NCI-H2081 treated with DMSO at 0.1 percent for 48 hours (cell line): ENCODE measurements at places on chromosomes 3 and 15.

DNA sequence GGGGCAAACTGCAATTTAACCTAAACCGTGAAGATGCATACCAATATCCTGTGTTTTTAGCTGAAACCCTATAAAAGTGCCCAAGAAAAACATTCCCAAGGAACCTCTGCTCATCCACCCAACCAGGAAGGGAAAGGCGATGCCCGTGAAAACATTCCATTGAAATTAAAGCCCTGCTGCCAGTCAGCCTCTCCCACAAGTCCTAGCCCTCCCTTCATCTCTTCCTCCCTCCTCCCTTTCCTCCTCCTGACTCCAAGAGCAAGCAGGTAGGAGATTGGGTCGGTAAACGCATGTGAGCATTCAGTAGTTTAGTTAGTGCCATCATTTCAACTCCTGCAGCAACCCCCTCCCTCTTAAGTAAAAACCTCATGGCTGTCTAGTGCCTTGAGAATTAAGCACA is 27.7 kb downstream of the HES1 start:
- no peak for DNase-seq

DNA sequence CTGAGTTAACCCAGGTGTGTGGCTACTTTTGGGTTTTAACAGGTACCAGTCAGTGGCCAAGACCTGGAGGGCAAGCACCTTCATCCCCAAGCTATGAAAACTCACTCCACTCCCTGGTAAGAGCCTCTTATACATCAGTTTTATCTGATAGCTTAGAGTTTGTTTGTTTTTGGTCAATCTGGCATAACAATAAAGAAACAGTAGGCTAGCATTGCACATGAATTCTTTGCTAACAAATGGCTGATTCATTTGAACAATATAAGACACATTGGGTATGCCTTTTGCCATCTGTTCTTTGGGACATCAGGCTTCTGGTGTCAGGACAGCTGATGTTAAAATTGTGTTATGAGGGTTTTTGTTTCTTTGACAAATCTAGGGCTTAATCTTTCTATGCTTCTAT is 125.0 kb upstream of the CGNL1 start:
- no peak for DNase-seq

- DNase-seq = no peak
These were observed 982 bp downstream of the TAGLN3 start for GRCh38 chr3:111999484-112000324.

GRCh38 chr3:12978682-12979081 is 94.5 kb downstream of the IQSEC1 start:
- no peak for DNase-seq

- no peak for DNase-seq
These were observed 80.1 kb upstream of the ARHGEF3 start for GRCh38 chr3:56881841-56882240.

- no peak for DNase-seq
These were observed 8.5 kb downstream of the BFSP2 start for GRCh38 chr3:133408366-133408765.

- DNase-seq = no peak
These were observed 38.9 kb downstream of the TFG start for GRCh38 chr3:100748220-100748619.

- DNase-seq = no peak
These were observed 255.9 kb downstream of the XXYLT1 start for GRCh38 chr3:195015021-195015420.

DNA sequence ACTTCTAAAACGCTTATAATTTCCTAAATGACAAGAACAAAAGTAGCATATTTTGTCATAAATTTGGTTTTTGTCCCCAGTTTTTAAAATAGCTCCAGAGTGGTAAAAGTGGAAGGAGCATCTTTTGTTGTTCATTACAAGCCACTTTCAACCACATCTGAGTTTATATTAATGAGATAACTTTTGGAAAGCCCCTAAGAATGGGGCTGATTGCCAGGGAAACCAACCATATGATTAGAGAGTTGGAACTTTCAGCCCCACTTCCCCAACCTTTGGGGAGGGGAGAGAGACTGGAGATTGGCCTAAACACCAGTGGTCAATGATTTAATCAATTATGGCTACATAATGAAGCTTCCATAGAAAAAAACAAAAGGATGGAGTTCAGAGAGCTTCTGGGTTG is 57.4 kb downstream of the CPA3 start:
- no peak for DNase-seq

GRCh38 chr3:106850437-106850836 is 526.8 kb upstream of the CCDC54 start:
- DNase-seq = no peak

DNA sequence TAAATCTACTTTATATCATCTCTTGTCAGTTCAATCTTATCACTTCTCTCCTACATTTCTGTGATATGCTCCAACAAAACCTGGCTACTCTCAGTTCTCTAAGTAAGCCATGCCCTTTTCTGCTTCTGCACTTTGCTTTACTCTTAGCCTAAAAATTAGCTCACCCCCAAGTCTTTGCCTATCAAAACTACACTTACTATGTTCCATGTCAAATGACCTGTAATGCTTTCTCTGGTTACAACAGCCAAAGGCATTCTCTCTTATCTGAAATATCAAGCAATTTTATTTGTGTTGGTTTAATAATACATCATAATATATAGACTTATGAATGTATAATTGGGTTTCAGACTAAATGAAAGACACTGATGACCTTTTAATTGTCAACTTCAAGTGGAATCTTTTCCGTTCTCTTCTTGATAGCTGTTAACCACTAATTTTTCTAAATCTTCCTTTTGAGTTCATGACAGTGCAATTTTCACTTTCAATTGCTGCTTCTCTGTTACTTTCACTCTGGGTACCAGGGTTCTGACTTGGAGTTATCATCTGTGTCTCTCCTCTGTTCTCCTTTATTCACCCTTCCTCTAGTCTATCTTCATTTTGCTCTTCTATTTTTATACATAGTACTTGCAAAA is 619.0 kb upstream of the GOLIM4 start:
- DNase-seq = no peak

DNA sequence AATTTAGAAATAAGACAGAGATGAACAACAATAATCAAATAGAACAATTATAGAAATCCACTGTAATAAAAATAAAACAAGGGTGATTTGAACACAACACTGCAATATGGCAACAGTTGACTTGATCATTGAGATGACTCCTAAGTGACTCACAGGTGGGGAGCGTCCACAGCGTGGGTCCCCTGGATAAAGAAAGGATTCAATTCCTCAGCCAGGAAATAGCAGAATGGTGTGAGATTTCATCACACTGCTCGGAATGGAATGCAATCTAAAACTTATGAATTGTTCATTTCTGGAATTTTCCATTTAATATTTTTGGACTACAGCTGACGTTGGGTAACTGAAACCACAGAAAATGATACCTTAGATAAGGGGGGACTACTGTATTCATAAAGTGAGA is 82.0 kb downstream of the CNTN3 start:
- no peak for DNase-seq

- DNase-seq = no peak
These were observed 112.3 kb upstream of the KLF13 start for GRCh38 chr15:31214158-31214863.

GRCh38 chr15:98727115-98728040 is 79.0 kb downstream of the IGF1R start:
- DNase-seq = no peak

- no peak for DNase-seq
These were observed 19.5 kb downstream of the ADAMTSL3 start for GRCh38 chr15:83673385-83673784.

- no peak for DNase-seq
These were observed 20.1 kb upstream of the UBE2E2 start for GRCh38 chr3:23182996-23183513.

DNA sequence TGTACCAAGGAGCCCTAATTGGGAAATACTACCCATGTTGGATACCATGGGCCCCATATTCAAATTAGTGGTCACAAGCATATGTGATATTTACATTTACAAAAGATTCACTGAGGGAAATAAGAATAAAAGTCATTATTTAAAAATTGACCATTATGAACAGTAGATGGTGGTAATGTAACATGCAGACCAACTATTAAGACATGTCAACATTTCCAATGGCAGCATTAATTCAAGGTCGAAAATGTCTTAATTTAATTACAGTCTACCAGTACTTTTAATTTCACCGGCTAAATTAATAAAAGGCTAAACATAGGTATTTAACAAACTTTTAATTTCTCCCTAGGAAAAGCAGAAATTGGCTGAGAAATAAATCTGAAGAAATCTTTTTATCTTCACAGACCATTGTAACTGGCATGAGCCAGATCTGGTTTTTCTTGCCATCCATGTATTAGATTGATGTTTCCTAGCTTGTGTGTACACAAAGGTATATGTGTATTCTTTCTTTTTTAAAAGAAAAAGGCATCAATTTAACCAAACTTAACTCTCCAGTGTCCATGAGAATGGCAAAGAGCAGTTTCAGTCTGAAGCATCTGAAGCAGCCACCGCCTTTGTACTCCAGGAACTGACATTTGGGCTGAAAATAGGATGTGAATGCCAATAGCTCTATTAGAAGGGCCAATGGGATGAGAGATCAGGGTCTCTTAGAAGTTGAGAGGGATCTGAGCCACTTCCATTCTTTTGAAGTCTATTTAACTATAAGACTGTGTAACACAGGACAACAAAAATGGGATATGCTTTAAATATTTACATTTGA is 26.6 kb downstream of the NEK11 start:
- no peak for DNase-seq

GRCh38 chr15:51483985-51484384 is 138.6 kb downstream of the DMXL2 start:
- DNase-seq = no peak

DNA sequence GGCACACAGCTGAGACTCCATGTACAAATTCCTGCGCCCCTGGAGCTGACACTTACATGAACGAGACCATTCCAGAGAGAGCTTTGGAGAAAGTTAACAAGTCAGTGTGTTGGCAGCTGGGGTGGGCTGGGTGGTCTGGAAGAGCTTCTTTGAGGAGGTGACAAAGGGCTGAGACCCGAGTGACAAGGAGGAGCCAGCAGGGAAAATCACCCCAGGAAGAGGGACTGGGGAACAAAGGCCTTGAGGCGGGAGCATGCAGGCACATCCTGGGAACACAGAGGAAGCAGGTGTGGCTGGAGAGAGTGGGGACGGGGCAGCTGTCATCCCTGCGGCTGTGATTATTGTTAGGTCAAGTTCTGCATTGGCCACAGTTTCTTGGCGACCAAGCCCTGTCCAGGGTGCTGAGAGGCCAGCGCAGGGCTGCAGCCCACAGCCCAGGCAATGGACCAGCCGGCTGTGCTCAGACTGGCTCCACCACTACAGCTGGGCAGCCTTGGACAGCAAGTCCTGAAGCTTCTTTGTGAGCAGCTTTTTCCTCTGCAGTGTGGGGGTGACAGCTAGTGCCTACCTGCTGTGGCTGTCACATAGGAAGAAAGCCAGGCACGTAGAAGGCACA is 34.2 kb upstream of the PRR23E start:
- peak; percentile 68 for DNase-seq

DNA sequence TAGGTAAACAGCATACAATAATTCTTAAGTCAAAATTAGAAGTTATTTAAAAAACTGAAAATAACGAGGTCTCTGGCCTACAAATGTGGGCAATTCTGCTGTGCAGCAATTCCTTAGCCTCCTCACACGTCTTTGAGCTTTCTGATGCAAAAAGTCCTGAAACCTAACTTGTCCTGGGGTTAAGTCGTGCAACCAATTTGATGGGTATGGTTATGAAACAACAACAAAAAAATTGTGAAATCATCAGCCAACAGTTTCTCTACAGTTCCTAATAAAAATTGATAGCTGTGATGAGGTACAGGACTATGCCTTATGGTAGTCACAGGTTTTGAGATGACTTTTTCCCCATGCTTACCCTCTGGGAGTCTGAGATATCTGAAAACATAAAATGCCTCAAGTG is 6.5 kb upstream of the GLB1 start:
- no peak for DNase-seq

DNA sequence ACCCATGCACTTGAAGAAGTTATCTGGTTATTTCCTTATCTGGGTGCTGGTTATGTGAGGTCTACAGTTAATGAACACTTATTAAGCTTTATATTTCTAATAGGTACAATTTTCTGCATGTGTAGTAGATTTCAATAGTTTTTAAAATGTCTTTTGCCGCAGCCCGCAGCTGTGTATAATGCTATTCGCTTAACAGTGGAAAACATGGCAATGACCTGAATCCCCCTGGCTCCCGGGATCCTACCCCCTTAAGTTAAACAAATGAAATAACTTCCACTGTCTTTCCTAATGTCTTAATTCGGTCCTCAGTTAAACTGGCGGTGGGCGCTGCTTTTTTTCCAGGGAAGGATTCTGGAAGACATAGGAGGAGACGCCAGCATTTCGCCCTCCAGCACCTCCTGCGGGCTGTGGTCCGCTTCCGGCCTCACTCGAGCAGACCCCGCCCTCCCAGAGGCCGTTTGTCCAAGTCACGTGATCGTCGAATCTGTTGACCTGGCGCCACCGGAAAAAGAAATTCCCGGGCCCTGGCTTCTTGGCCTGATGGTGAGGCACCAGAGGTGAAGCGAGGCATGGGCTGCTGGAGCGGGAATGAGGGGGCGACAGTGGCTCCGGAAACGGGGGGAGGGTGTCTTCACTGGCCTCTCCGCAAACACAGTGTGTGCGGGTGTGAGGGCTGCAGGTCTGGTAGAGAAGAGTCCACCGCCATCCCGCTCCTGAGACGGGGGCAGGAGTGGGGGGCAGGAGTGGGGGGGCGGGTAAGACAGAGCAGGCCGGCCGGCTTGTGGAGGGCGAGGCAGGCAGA is 45.6 kb upstream of the CSPG4 start:
- DNase-seq = peak; percentile 43

GRCh38 chr3:42007785-42008184 is 45.9 kb upstream of the ULK4 start:
- no peak for DNase-seq

DNA sequence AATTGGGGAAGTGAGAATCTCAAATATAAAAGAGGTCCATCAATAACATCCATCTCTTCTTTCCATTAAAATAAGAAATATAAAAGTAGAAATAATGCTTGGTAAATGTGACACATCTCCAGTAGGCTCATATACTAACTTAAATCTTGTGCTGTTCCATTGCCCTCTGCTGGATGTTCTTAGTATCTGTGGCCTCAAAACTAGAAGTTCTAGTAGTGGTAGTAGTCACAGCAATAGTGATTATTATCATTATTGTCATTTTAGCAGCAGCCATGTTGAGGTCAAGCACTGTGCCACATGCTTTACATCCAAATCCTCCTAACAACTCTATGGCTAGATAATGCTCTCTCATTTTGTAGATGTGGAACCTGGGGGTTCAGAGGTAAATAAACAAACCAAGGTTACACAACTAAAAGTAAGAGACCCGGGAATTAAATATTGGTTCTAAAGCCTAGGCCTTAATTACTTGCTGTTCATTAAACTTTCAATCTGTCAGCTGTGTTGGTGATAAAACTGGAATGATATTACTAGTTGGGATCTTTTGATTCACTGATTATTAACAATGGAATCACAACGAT is 20.2 kb upstream of the BTLA start:
- peak; percentile 15 for DNase-seq

- DNase-seq = no peak
These were observed 569.0 kb downstream of the TUSC7 start for GRCh38 chr3:117278424-117279190.

DNA sequence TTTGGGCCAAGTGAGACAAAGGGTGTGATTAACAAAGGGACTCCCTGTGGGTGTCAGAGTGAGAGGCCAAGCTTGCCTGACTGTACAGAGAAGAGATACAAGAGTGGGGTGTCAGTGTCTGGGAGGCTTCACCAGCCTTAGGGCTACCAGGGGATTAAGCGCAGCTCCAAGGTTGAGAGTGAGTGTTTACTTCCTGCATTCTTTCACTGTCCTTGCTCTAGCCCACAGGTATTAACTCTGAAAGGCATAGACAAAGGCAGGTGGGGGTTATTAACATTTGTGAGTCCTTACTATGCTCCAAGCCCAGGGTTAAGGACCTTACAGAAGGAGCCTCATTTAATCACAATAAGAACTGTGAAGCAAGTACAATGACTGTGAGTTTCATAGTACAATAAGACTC is 107.6 kb downstream of the IL20RB start:
- DNase-seq = no peak
